Upper lobe of left lung (tissue), 6 donors: ENCODE measurements at places on chromosomes 1 and 21. TPM values are rescaled to one million over a fixed set of nuclear protein-coding genes. Genes with fewer than 3 reads are reported as not detected.

DNA sequence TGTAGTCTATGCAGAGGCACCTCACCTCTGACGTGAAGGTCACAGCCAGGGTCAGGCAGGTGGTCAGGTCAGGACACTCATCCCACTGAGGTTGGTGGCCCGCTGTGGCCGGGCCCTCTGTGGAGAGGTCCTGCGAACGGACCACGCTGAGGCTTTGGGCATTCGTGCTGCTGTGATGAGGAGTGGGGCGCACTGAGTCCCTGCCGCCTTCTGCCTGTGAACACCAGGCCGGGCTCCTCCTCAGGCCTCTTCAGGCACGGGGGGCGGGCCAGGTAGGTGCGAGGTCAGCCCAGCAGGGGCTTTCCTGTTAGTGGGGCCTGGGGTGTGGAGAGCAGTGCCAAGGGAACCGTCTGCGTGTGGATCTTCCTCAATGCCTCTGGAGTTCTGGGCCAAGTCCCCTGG, 39.0 kb downstream of the COQ8A start:
- no peak for DNase-seq
- no peak overlapping the region for H3K4me3 ChIP-seq
- no peaks in the 10 kb centered on the region for H3K27me3 ChIP-seq
- peaks cover 13% of the 10 kb centered on the region for H3K36me3 ChIP-seq
- peaks cover 11% of the 10 kb centered on the region for H3K4me1 ChIP-seq

GRCh38 chr21:45990049-45990711, 8.6 kb downstream of the COL6A1 start:
- no peak overlapping the region for H3K27ac ChIP-seq
- DNase-seq: no peak
- no peaks in the 10 kb centered on the region for H3K27me3 ChIP-seq
- H3K36me3 ChIP-seq: no peaks in the 10 kb centered on the region

NECTIN4 gene
- total RNA-seq: 5.2 TPM

GSTM4 gene
- 28.3 TPM for total RNA-seq

KRTAP6-2 gene
- not detected for total RNA-seq
